ENCODE measurements at places on chromosomes 11 and 22. TPM values are rescaled to one million over a fixed set of nuclear protein-coding genes. Genes with fewer than 3 reads are reported as not detected.

DNA sequence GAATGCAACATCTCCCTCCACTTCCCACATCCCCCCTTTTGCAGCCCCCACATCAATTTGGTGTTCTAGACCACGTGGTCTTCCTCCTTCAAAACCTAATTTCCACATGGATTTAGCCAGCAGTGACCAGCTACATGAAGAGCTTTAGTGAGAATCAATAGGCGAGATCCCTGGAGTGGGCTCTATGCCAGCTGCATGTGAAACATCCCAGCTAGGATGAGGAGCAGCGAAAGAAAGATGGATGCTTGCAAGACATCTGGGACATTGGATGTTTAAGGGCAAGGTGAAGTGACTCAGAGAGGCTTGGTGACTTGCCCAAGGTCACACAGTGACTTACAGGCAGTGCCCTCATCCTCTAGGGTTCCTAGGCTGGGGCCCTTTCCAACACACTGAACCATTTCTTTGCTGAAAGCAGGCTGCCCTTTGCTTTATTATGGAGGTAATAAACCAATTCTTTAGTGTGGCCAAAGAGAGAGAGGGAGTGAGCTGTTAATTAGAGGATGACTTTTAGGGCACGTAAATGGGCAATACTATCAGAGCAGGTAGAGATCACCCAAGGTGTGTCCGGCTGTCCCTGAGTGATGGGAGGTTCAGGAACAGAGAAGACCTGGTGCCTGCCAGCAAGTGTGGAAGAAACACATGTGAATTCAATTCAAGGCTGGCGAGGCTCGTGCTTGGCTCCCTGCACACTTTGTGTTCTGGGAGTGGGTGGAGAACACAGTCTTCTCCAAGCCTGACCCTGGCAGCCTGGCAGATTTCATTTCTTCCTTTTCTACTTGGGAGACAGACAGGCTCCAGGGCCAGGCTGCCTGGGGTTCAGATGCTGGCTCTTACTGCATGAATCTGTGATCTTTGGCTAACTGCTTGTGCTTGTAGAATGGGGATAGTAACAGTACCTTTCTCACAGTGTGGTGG is 24.0 kb downstream of the TSPAN18 start:
- H3K27ac ChIP-seq, result no peak overlapping the region
- peaks cover 28% of the 10 kb centered on the region for H3K27me3 ChIP-seq
- DNase-seq, result no peak

GRCh38 chr22:47784991-47785390 is 1022.5 kb downstream of the TBC1D22A start:
- no peak overlapping the region for H3K4me3 ChIP-seq
- H3K27ac ChIP-seq, result no peak overlapping the region
- no peaks in the 10 kb centered on the region for H3K36me3 ChIP-seq
- no peak for DNase-seq

- peaks cover 6% of the 10 kb centered on the region for H3K36me3 ChIP-seq
- H3K27me3 ChIP-seq, result no peaks in the 10 kb centered on the region
These were observed 16.5 kb downstream of the FADS3 start for GRCh38 chr11:61874853-61875252.

Gene CCDC116
- 0.21 TPM for total RNA-seq

- H3K27ac ChIP-seq, result no peak overlapping the region
- no peak overlapping the region for H3K4me3 ChIP-seq
- DNase-seq, result no peak
- H3K4me1 ChIP-seq, result peaks cover 31% of the 10 kb centered on the region
- H3K27me3 ChIP-seq, result no peaks in the 10 kb centered on the region
These were observed 7.1 kb upstream of the CDC42EP2 start for GRCh38 chr11:65307298-65308229.

DNA sequence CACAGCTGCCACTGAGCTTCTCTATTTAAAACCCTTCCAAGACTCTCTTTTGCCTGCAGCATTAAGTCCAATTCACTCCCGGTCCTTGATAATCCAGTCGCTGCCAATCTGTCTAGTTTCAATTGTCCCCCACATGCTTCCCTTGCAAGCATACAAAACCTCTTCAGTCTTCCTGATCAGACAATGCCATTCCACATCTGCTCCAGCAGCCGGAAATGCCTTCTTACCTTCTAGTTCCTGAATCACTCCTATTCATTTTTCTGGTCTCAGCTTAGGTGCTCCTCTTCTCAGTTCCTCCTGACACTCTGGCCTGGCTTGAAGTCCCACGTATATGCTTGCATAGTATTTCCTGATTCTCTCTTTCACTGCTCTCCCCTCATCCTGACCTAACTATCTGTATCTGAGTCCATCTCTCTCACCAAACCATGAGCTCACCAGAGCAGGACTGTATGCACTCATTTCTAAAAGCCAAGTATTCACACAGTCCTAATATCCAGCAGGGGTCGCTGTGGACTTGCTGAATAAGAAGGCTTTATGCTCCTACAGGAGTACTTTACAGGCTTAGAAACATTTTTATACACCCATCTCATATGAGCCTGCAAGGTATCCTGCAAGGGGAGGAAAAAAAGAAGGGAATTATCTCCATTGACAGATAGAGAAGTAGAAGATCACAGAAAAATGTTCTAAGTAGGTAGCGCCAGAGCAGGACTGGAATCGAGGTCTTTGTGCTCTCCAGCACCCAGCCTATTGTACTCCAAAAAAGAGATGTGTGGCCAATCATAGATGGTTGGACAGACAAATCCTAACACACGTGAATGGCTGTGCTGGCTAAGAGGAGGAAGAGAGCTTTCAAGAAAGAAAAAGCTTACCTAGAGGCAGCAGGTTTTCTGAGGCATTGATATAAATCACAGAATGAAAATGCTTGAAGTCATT is 19.2 kb downstream of the XRRA1 start:
- peak; percentile 94 for DNase-seq
- H3K27me3 ChIP-seq, result no peaks in the 10 kb centered on the region
- no peak overlapping the region for H3K27ac ChIP-seq
- H3K36me3 ChIP-seq, result peaks cover 21% of the 10 kb centered on the region

GRCh38 chr22:40190501-40190900 is 12.8 kb downstream of the TNRC6B start:
- H3K27me3 ChIP-seq, result no peaks in the 10 kb centered on the region
- no peak for DNase-seq
- H3K4me3 ChIP-seq, result no peak overlapping the region
- H3K27ac ChIP-seq, result no peak overlapping the region
- peaks cover 35% of the 10 kb centered on the region for H3K4me1 ChIP-seq
- peaks cover 19% of the 10 kb centered on the region for H3K36me3 ChIP-seq

GRCh38 chr11:68938088-68938487 is 34.4 kb downstream of the IGHMBP2 start:
- H3K27me3 ChIP-seq, result no peaks in the 10 kb centered on the region
- no peak overlapping the region for H3K27ac ChIP-seq
- peaks cover 31% of the 10 kb centered on the region for H3K36me3 ChIP-seq
- no peak overlapping the region for H3K4me3 ChIP-seq

Gene HBG2
- not detected for total RNA-seq

DNA sequence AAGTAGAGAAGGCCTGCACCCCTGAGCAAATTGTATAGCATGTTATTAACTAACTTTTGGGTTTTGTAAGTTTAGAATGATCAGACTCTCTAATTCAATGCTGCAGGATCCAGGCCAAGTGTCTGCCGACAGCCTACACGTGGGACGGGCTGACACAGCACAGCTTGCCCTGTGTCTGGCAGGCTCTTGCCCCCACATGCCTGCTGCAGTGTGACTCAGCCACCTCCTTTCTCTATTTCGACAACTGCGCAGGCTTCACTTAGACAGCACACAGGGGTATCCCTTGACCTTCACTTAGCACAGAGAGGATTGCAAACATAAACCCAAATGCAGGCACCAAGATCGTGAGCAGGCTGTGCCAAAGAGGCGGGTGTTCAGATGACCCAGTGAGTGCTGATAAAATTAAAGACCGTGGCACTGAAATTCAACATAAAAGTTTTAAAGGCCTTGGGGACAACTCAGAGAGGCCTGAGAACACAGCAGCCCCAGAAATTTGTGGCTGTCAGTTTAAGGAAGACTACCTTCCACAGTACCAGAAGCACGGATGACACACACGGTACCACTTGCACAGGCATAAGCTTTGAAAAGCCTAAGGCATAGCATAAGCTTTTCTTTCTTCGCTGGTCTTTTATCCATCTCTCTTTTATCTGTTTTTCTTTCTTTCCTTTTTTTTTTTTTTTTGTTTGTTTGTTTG is 37.8 kb downstream of the SCN3B start:
- DNase-seq, result peak; percentile 77
- peaks cover 27% of the 10 kb centered on the region for H3K27me3 ChIP-seq
- no peak overlapping the region for H3K4me3 ChIP-seq
- peaks cover 9% of the 10 kb centered on the region for H3K4me1 ChIP-seq

- H3K4me1 ChIP-seq, result peaks cover 6% of the 10 kb centered on the region
- H3K4me3 ChIP-seq, result no peak overlapping the region
- H3K36me3 ChIP-seq, result no peaks in the 10 kb centered on the region
These were observed 186.1 kb downstream of the DSCAML1 start for GRCh38 chr11:117610901-117611300.

DNA sequence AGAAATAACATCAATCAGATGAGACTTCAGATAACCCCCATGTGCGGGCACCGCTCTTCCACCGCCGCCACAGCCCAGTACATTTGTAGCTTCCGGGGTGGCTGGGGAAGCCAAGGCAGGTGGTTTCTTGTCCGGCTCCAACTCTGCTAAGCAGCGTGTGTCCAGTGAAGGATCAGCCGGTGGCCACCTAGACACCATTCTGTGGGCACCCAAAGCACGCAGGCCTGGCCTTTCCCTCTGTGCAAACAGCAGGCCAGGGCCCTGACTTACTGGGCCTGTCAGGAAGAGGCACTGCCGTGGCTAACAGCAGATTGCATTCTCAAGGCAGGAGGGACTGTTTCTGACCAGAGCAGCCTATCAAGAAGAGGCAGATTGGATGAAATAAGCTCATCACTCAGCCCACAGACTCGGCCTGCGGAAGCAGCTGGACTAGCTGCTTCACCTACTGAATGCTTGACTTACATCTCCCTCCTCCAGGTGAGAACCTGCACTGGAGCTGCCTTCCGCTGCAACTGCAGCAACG is 74.8 kb downstream of the ETS1 start:
- H3K36me3 ChIP-seq, result peaks cover 18% of the 10 kb centered on the region
- no peak for DNase-seq
- peaks cover 53% of the 10 kb centered on the region for H3K4me1 ChIP-seq
- H3K27ac ChIP-seq, result no peak overlapping the region
- H3K4me3 ChIP-seq, result no peak overlapping the region

DNA sequence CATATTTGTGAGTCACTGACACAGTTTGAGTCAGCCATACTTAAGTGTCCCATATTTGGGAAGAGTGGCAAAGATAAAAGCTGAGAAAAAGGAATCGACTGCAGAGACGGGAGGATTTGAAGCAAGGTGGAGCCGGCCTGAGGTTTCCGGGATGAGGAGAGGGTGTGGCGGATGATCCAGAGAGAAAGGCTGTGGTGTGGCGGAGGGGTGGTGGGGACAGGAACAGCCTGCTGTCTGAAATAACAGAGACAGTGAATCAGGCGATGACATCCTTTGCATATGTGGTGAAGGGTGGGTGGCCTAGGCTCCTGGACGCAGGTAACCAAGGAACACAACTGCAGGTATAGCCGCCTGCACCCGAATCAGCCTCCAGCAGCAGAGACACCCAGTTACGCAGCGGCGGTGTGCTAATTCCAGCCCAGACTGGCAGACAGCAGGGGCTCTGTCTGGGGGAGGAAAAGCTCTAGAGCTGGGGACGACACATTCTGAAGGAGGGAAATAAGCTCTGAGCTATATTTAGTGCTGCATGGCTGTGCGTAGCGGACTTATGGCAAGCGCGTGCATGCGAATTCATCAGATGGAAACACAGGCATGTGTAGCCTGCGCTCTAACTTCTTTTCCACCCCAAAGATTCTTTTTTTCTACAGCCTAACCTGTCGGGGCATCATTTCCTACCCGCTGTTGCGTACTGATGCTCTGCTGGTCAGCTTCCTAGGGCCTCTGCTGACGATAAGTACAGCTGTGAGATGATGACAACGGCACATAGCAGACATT is 62.7 kb upstream of the BARX2 start:
- no peak overlapping the region for H3K27ac ChIP-seq
- no peaks in the 10 kb centered on the region for H3K27me3 ChIP-seq
- no peak for DNase-seq
- H3K4me3 ChIP-seq, result no peak overlapping the region
- no peaks in the 10 kb centered on the region for H3K36me3 ChIP-seq
- H3K4me1 ChIP-seq, result no peaks in the 10 kb centered on the region

DNA sequence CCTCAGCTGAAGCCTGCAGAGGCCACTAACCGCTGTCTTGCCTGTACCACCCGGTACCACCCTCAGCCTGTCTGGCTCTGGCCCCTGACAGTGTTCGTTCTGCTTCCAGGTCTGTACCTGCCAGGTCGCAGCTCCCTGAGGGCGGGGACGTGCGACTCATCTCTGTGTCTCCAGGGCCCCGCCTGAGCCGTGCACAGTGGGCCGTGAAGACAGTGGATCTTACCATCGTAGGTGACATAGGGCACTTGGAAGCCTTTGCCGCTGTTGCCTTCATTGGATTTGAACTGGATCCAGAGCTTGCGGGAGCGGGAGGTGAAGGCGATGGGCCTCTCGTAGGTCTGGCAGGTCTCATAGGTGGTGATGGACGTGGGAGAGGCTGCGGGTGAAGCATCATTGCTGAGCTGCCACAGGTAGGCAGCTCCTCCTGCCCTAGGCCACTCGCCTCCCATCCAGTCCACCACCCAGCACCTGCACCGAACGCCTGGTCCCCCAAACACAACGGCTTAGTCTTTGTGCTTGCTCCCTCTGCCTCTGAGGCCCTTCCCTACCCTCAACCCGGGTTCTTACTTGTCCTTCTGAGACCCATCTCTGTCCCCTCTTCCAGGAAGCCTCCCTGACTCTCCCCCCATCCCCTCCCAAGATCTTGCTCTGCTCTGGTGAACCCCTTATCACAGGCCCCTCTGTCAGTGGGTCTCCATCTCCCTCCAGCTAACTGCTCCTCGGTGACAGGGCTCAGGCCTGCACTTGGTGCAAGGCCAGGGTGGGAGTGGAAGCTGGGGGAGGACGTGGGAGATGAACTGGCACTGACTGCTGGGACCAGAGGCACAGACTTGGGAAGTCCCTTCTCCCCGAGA is 21.1 kb upstream of the TTLL12 start:
- DNase-seq, result no peak
- H3K4me1 ChIP-seq, result no peaks in the 10 kb centered on the region
- no peaks in the 10 kb centered on the region for H3K27me3 ChIP-seq
- H3K36me3 ChIP-seq, result no peaks in the 10 kb centered on the region
- H3K4me3 ChIP-seq, result no peak overlapping the region

GRCh38 chr11:13118194-13118593 is 109.1 kb downstream of the RASSF10 start:
- H3K36me3 ChIP-seq, result no peaks in the 10 kb centered on the region
- H3K4me3 ChIP-seq, result no peak overlapping the region
- DNase-seq, result peak; percentile 91
- H3K4me1 ChIP-seq, result peaks cover 31% of the 10 kb centered on the region

DNA sequence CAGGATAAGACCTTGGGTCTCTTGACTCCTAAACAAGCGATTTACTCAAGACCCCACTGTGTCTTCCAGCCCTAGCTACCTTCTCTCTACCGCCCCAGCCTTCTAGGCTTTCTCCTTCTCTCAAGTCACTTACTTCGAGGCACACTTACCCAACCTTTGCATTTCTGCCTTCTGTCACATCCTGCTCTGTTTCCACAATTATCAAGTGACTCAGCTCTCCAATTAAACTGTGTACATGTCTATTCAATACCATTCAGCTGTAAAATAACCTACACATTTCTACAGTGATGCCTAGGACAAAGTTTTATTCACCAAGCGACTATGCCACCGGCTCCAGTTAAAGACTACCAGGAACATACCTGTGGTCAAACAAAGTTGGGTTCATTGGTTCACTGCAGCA is 69.0 kb downstream of the LARGE1 start:
- no peaks in the 10 kb centered on the region for H3K36me3 ChIP-seq
- no peaks in the 10 kb centered on the region for H3K27me3 ChIP-seq
- H3K4me1 ChIP-seq, result peaks cover 28% of the 10 kb centered on the region
- DNase-seq, result no peak

- peaks cover 85% of the 10 kb centered on the region for H3K27me3 ChIP-seq
- no peak for DNase-seq
- no peak overlapping the region for H3K4me3 ChIP-seq
- H3K36me3 ChIP-seq, result no peaks in the 10 kb centered on the region
- no peaks in the 10 kb centered on the region for H3K4me1 ChIP-seq
- H3K27ac ChIP-seq, result no peak overlapping the region
These were observed 249.1 kb downstream of the TTC28 start for GRCh38 chr22:28430466-28431025.
